ENCODE measurements at places on chromosomes 3 and 15. TPM values are rescaled to one million over a fixed set of nuclear protein-coding genes. Genes with fewer than 3 reads are reported as not detected.

- no peak for DNase-seq
- H3K27ac ChIP-seq, result peak overlapping the region; percentile 93
- H3K4me3 ChIP-seq, result peak overlapping the region; percentile 95
- no peaks in the 10 kb centered on the region for H3K27me3 ChIP-seq
Observed at GRCh38 chr15:40847223-40847961, 3.5 kb downstream of the SPINT1 start.

Gene CHST14
- total RNA-seq, result 12.7 TPM

Gene CLEC3B
- 0.57 TPM for total RNA-seq

DNA sequence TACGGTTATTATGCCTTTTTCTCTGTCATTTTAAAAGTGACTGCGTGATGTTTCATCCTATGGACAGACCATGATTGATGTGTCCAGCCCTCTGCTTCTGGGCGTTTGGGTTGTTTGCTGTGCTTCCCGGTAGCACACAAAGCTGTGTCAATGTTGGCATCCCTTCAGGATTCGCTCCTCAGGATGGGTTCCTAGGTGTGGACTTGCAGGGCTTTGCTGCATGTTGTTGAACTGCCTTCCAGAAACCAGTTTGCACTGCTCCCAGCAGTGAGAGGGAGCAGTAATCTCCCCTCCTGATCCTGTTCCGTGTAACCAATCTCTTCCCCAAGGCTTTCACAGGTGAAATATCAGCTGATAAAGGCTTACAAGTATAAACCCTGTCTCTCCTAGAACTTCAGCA is 787 bp downstream of the TRPM1 start:
- no peak overlapping the region for H3K4me3 ChIP-seq
- no peaks in the 10 kb centered on the region for H3K36me3 ChIP-seq
- peaks cover 3% of the 10 kb centered on the region for H3K4me1 ChIP-seq
- no peak for DNase-seq
- H3K27ac ChIP-seq, result no peak overlapping the region

- no peak overlapping the region for H3K27ac ChIP-seq
- H3K4me1 ChIP-seq, result peaks cover 17% of the 10 kb centered on the region
- H3K27me3 ChIP-seq, result no peaks in the 10 kb centered on the region
- H3K4me3 ChIP-seq, result no peak overlapping the region
- H3K36me3 ChIP-seq, result no peaks in the 10 kb centered on the region
- no peak for DNase-seq
Observed at GRCh38 chr15:63612300-63612699, 15.1 kb downstream of the FBXL22 start.

DNA sequence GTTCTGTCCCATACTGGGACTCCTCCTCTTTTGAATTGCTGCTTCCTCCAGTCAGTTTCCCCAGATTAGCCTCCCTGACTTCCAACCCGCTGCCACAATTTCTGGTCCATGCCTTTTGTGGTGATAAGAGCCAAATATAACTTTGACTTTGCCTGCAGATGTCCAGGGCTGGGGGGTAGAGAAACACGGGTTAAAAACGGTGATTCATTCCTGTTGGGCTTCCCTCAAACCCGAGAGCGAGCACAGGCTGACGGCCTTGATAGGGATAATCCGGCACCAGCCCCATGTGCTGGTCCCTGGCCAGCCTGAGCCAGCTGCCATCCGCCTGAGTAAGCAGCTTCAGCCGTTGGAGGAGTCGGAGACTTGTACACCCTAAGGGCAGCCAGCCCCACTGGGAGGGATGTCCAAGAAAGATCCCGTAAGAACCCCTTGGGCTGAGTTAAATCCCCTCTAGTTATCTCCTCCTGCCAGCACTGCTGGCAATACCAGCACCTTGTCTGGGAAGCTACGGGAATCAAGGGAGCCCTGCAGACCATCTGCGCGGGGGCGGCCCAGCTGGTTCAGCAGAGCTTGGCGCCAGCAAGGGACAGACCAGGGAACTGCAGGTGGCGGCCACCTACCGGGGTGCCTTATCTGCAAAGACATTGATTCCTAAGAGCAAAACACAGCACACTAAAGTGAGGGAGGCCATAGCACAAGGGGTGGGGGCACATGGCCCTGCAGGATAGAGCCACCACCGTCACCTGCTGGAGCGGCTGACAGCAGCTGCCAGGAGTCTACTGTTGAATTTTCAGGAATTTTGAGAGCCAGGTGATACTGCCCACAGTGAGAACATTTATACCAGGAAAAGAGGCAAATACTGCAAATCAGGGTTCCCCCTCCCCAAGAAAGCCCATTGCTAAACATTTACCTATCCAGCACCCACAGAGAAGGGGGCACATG is 18.1 kb downstream of the CSPG4 start:
- H3K27me3 ChIP-seq, result no peaks in the 10 kb centered on the region
- H3K36me3 ChIP-seq, result no peaks in the 10 kb centered on the region
- DNase-seq, result no peak
- H3K27ac ChIP-seq, result peak overlapping the region; percentile 39
- H3K4me1 ChIP-seq, result peaks cover 10% of the 10 kb centered on the region

Gene PARP15
- total RNA-seq, result 0.12 TPM

GRCh38 chr3:20870106-20870899 is 684.3 kb upstream of the SGO1 start:
- no peaks in the 10 kb centered on the region for H3K27me3 ChIP-seq
- H3K4me1 ChIP-seq, result no peaks in the 10 kb centered on the region
- DNase-seq, result no peak
- no peak overlapping the region for H3K4me3 ChIP-seq
- no peak overlapping the region for H3K27ac ChIP-seq

DNA sequence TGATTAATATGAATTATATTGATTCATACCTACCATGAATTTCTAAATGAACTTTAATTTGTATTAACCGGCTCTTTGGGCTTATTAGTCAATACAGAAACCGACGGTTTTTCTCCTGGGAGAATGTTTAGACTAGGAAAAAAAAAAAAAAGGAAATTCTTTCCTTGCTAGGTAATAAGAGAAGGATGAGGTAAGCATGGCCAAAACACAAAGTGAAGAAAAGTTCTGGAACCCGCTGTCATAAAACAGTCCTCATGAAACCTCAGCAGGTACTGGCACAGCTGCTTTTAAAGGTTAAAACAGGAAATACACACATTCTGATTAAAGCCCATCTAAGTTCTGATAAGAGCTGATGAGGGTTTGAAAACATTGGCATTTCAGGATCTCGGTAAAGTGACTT is 30.8 kb upstream of the PSTPIP1 start:
- H3K27me3 ChIP-seq, result no peaks in the 10 kb centered on the region
- no peaks in the 10 kb centered on the region for H3K4me1 ChIP-seq
- H3K36me3 ChIP-seq, result no peaks in the 10 kb centered on the region
- no peak overlapping the region for H3K4me3 ChIP-seq

DNA sequence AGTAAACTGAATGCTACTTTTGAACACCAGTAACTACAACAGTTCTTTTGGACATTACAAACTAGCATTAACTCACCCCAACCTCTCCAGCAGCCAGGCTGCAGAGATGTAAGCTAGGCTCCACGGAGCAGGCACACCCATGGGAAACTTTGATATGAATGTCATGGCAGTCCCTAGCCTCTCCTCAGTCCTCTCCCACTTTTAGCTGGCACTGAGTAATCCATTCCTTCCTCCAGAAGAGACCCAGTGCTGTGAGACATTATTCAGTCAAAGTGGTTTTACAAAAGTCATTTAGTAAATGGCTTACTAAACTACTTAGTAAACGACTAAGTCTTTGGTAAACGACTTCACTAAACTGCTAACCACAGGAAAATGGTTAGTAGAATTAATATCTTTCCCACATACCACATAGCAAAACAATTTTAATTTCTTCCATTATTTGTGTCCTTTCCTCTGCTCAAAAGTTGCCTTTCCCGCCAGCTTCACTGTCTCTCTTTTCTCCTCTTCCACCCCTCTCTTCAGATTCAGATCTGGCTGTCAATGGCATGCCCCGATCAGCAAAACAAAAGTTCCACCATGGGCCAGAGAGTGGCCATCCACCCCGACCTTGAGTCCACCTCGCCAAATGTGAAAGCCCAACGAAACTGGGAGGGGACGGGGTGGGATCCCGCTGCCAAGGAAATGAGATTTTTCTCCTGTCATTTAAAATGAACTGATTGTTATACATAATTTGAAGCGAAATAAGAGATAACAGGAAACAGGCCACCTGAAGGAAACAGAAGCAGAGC is 67.5 kb upstream of the TJP1 start:
- no peaks in the 10 kb centered on the region for H3K4me1 ChIP-seq
- H3K27ac ChIP-seq, result no peak overlapping the region
- H3K4me3 ChIP-seq, result no peak overlapping the region
- no peaks in the 10 kb centered on the region for H3K27me3 ChIP-seq
- DNase-seq, result no peak
